Esophagus muscularis mucosa (tissue), 4 donors: ENCODE measurements at places on chromosomes 7 and 10. TPM values are rescaled to one million over a fixed set of nuclear protein-coding genes. Genes with fewer than 3 reads are reported as not detected.

GRCh38 chr7:2461268-2462026 lies 14.8 kb downstream of the GRIFIN start:
- no peak for DNase-seq
- H3K27ac ChIP-seq = no peak overlapping the region
- no peaks in the 10 kb centered on the region for H3K27me3 ChIP-seq
- H3K4me3 ChIP-seq = no peak overlapping the region
- H3K4me1 ChIP-seq = no peaks in the 10 kb centered on the region

- H3K4me3 ChIP-seq = no peak overlapping the region
- H3K36me3 ChIP-seq = no peaks in the 10 kb centered on the region
- no peaks in the 10 kb centered on the region for H3K27me3 ChIP-seq
These were observed 137.8 kb upstream of the CAV2 start for GRCh38 chr7:116361767-116362166.

- peak; percentile 90 for DNase-seq
- no peaks in the 10 kb centered on the region for H3K27me3 ChIP-seq
- H3K4me1 ChIP-seq = no peaks in the 10 kb centered on the region
- no peaks in the 10 kb centered on the region for H3K36me3 ChIP-seq
- no peak overlapping the region for H3K27ac ChIP-seq
These were observed 125.6 kb downstream of the LSM5 start for GRCh38 chr7:32364581-32364980.

Gene OR6V1
- not detected for total RNA-seq

DNA sequence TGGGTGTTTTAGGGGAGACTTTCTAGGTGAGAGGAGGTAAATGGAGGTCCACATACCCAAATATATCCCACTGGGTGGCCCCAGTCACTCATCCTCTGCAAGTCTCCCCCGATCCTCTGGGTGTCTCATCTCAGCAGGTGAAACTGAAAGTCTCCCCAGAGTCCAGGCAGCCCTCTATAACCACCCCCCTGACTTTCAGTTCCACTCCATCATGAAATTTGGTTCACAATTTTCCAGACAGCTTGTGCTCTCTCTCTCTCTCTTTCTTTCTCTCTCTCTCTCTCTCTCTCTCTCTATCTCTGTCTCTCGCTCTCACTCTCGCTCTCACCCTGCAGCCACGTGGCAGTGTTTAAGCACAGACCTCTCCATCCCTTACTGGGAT lies 56.7 kb upstream of the ELN start:
- H3K27ac ChIP-seq = no peak overlapping the region
- DNase-seq = no peak
- H3K36me3 ChIP-seq = no peaks in the 10 kb centered on the region

DNA sequence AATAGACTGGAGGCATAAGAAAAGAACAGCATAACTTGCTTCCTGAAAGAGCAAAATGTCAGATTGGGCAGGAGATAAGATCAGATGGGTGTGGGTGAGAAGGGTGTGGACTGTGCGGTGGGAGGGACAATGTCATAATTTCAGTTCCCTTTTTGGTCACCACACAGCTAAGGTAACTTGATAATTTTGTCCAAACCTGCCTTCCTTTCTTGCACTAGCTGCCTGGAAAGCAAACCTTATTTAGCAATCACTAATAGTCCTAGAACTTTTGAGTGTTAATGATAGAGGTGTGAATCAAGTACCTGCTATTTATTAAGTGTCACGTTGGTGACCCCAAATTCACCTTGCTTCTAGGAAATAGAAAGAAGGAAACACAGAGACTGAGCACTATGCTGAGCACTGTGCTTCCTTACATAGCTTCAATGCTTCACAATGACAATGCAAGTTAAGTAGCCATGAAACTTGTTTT lies 72.4 kb upstream of the SP4 start:
- H3K4me1 ChIP-seq = no peaks in the 10 kb centered on the region
- H3K4me3 ChIP-seq = no peak overlapping the region
- no peak overlapping the region for H3K27ac ChIP-seq
- H3K36me3 ChIP-seq = no peaks in the 10 kb centered on the region
- DNase-seq = no peak

GRCh38 chr7:154647625-154648024 lies 355.3 kb downstream of the PAXIP1 start:
- no peaks in the 10 kb centered on the region for H3K36me3 ChIP-seq
- no peaks in the 10 kb centered on the region for H3K27me3 ChIP-seq
- DNase-seq = no peak

Gene ZNF438
- 11.1 TPM for total RNA-seq

Gene ERVW-1
- total RNA-seq = not detected

Gene CALML5
- not detected for total RNA-seq

Gene LLCFC1
- total RNA-seq = not detected

DNA sequence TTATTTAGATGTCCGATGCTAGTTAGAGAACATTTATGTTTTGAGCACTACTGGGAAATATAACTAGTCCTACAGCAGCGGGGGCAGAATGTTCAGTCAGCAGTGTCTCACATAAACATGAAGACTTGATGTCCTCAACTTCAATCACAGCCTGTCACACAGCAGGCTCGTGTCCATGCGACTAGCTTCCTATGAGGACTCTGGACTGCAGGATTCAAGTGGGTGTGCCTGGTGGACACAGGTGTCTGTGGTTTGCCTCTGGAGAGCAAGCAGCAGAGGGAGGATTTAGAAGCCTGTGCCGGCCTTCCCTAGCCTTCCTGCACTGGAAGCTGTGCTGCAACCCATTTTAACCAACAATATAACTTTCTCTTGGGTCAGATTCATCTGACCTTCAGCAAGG lies 30.0 kb upstream of the LANCL2 start:
- no peaks in the 10 kb centered on the region for H3K27me3 ChIP-seq
- no peak overlapping the region for H3K4me3 ChIP-seq
- peak; percentile 79 for DNase-seq

Gene SNX13
- total RNA-seq = 37.9 TPM

DNA sequence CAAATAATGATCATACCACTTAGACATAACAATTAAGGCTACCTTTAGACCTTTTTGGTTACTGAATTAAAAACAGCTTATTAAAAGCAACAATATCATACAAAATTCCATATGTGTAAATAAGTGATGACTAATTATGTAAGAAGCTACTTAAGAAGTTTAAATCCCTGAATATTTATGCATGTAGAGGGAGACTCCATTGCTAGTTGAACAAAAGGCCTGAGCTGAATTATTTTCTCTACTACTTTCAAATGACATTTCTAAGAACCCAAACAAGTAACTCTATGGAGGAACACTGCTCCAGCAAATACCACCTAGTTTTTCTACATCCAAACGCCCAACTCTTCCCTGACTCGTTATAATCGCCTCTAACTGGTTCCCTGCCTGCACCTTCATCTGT lies 31.5 kb downstream of the EPC1 start:
- no peak for DNase-seq
- H3K27me3 ChIP-seq = no peaks in the 10 kb centered on the region
- no peak overlapping the region for H3K4me3 ChIP-seq
- no peak overlapping the region for H3K27ac ChIP-seq
- H3K36me3 ChIP-seq = no peaks in the 10 kb centered on the region
